ENCODE measurements at places on chromosomes 7 and 10.

GRCh38 chr7:80060218-80060806, 74.3 kb upstream of the GNAI1 start:
- no peak for DNase-seq

DNA sequence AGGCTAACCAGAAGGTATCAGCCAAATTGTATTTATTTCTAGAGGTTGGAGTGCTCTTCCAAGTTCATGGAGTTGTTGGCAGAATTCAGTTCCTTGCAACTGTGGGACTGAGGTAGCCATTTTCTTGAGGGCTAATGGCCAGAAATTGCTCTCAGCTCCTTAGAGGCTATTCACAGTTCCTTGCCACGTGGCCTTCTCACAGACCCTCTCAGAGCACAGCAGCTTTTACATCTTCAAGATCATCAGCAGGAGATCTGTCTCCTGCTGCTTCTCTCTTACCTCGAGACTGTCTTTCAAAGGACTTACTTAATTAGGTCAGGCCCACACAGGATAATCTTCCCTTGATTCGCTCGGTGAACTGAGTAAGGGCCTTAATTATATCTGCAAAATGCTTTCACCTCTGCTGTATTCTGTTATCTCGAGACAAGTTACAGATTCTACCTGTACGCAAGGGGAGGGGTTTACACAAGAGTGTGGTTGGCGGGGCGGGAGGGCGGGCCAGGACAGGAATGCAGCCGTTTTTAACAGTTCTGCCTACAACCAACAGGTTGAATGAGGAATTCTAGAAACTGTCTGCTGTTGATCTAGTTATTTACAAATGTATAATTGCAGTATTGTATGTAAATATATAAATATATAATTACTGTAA, 15.0 kb downstream of the MIOS start:
- no peak for DNase-seq

GRCh38 chr10:12550994-12551393, 201.6 kb downstream of the CAMK1D start:
- no peak for DNase-seq

GRCh38 chr7:151930695-151931094, 25.6 kb upstream of the GALNTL5 start:
- DNase-seq: no peak

DNA sequence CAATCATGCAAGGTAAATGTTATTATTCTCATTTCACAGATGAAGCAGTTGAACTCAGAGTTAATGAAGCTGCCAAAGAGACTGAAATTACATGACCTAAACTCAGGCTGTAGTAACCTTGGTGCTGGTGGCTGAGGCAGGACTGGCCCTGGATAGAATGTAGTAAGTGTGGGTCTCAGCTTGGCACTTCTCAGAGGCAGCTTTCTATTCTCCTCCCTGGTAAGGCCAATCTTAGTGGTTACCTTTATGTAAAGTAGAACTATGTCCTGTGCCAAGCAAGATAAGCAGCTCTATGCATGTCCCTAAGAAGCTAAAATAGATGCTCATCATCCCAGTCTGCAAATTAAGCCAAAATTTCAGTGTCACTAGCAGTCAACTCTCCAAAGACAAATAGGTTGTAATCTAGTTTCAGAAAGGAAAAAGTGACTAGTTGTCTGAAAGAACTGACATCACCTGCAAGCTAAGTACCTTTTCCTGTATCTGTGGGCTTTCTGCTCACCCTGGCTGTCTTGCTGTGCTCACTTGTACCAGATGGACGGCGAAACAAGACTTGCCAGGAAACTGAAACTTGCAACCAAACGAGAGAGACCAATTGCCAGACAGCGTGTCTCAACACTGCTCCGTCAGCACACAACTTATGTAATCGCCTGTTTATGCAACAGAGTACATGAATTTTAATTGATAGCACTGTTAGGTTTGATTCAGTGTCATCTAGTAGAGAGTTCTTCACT, 43.7 kb downstream of the CH25H start:
- peak; percentile 62 for DNase-seq

GRCh38 chr10:62136931-62137330, 131.7 kb downstream of the RTKN2 start:
- no peak for DNase-seq

Data from stimulated activated CD4-positive, alpha-beta T cell treated with anti-CD3 and anti-CD28 coated beads, Interleukin-2, amount 100 ng/mL, for 24 hours (primary cell).